ENCODE measurements at places on chromosomes 12 and 14.
A peak's percentile ranks its signal among the peaks of the same experiment; 100 is the strongest.

GRCh38 chr14:76421662-76422061 is 45.7 kb downstream of the ESRRB start:
- no peak for DNase-seq

DNA sequence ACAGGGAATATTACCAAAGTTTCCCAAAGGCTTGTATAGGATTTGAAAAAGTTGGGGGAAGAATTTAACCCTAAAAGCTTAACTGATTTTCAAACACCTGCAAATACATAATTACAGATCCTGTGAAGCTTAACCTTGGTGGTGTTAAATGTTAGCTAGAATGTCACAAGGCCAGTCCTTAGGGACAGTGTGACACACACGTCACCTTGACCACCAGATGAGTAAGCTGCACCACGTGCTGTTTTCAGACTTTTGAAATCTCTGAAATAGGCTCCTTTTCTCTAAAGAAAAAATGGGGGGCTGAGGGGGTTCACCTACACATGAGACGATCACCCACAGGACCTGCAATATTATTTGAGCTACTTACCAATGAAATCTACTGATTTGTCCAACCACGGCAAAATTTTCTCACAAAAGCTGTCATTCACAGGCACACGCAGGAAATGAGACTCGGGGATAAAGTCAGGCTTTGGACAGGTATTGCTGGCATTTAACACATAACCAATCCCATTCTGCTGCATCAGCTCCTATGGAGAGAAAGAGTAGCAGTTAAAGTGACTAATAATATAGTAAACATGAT is 75.9 kb downstream of the DUSP16 start:
- DNase-seq = no peak

- DNase-seq = peak; percentile 23
Observed at GRCh38 chr14:71050227-71050823, 143.1 kb downstream of the PCNX1 start.

DNA sequence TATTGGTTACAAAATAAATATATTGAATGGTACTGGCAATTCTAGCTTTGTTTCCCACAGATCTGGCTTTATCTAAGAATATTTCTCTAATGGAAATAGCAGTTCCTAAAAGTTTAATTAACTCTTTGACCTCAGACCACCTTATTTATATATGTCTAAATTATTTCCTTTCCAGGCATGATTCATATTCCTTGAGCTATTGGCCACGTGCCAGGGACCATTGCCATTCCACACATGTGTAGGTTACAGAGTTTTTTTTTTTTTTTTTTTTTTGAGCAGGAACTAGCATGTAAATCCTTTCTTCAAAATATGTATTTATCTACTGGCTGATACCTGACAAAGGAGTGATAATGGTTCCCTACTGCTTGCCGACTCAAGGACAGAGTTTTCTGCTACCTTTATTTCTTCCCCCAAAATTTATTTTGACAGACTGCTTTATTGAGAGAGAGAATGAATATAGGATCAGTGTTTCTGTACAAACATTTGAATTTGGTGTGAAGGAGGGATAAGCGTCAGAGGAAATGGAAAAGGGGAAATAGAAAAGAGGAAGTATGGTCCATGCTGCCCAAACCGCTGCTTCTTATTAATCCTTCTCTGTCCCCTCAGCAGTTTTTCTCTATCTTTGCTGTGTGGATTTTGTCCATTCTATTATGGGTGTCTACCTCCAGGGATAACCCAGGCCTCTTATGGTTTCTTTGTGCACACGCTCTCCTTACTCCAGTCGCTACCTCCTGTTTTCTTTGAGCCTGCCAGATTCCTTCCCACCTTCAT is 36.4 kb downstream of the PDE3A start:
- DNase-seq = peak; percentile 32

DNA sequence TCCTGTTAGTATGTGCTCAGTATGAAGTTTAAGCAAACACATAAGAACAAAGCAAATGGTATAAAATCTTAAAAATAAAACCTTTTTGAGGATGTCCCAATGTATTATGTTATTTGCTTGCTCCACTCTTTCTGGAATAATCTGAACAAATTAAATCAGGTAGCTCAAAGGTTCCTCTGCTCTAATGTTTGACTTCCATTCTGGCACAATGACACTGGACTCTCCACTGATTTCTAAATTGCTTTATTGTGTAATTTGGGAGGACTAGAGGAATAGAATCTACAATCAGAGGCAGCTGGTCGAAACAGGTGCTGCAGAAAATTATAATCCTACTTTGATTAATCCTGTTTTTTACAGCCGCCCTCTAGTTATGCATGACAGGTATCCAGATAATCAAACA is 523.7 kb upstream of the FOXG1 start:
- DNase-seq = no peak

- peak; percentile 86 for DNase-seq
Observed at GRCh38 chr12:124389138-124389724, 94.3 kb downstream of the RFLNA start.

GRCh38 chr12:116060764-116061163 is 216.7 kb downstream of the MED13L start:
- no peak for DNase-seq

Measured in fibroblast of the aortic adventitia (primary cell).